Cerebellum (tissue), 4 donors: ENCODE measurements at places on chromosomes 5 and 9. TPM values are rescaled to one million over a fixed set of nuclear protein-coding genes. Genes with fewer than 3 reads are reported as not detected.

TAF11L10 gene
- total RNA-seq: not detected

GSN gene
- 136 TPM for total RNA-seq

CDC20B gene
- 0.18 TPM for total RNA-seq

CYLC2 gene
- total RNA-seq: not detected

SHISAL2B gene
- not detected for total RNA-seq

GTF2H2 gene
- 59.2 TPM for total RNA-seq

DAPK1 gene
- 71.8 TPM for total RNA-seq

ANKRD34B gene
- 0.27 TPM for total RNA-seq

PPP2R2B gene
- total RNA-seq: 64.4 TPM

CCDC183 gene
- 1.7 TPM for total RNA-seq

GPR151 gene
- 0.18 TPM for total RNA-seq

HOMER1 gene
- 59.3 TPM for total RNA-seq

FOXD4L4 gene
- total RNA-seq: 0.45 TPM

ZNF454 gene
- total RNA-seq: 13.9 TPM

NXNL2 gene
- 0.36 TPM for total RNA-seq

FRMD3 gene
- total RNA-seq: 11.3 TPM

GARIN3 gene
- not detected for total RNA-seq

LRRC19 gene
- total RNA-seq: not detected

PDE8B gene
- total RNA-seq: 6.4 TPM

FOXD4L5 gene
- 0.64 TPM for total RNA-seq

PROB1 gene
- 1.1 TPM for total RNA-seq

ZNF300 gene
- total RNA-seq: 57.1 TPM

PLAC8L1 gene
- not detected for total RNA-seq

CDO1 gene
- 63.2 TPM for total RNA-seq

CNTRL gene
- 25.0 TPM for total RNA-seq

TLR4 gene
- 8.4 TPM for total RNA-seq

UNC5A gene
- 9.3 TPM for total RNA-seq

MEIKIN gene
- total RNA-seq: not detected

RGMB gene
- 137 TPM for total RNA-seq

ZFP2 gene
- 6.4 TPM for total RNA-seq

NEUROG1 gene
- total RNA-seq: 2.6 TPM

NFIB gene
- 236 TPM for total RNA-seq

BDP1 gene
- total RNA-seq: 70.0 TPM

FAM151B gene
- 14.7 TPM for total RNA-seq

CBY3 gene
- 0.64 TPM for total RNA-seq

NIPAL4 gene
- total RNA-seq: not detected

TBC1D9B gene
- 67.0 TPM for total RNA-seq

MSANTD3 gene
- 30.7 TPM for total RNA-seq

LPCAT1 gene
- total RNA-seq: 82.4 TPM

NSUN2 gene
- total RNA-seq: 42.6 TPM

ZNF622 gene
- total RNA-seq: 15.8 TPM

SGCD gene
- total RNA-seq: 10.5 TPM

RAI14 gene
- 20.0 TPM for total RNA-seq

SEMA5A gene
- 27.5 TPM for total RNA-seq

TERT gene
- total RNA-seq: not detected

PDE6A gene
- not detected for total RNA-seq

OXCT1 gene
- total RNA-seq: 49.4 TPM

GLRA1 gene
- total RNA-seq: 3.6 TPM

LIX1 gene
- total RNA-seq: 5.4 TPM

RNF44 gene
- total RNA-seq: 16.3 TPM

PTRH1 gene
- total RNA-seq: 9.8 TPM

ENDOG gene
- total RNA-seq: 6.7 TPM

CARD6 gene
- 0.82 TPM for total RNA-seq
